ENCODE measurements at places on chromosomes 7 and 10.

- DNase-seq: no peak
Measured at GRCh38 chr10:86048571-86048970, 318.0 kb downstream of the GRID1 start.

DNA sequence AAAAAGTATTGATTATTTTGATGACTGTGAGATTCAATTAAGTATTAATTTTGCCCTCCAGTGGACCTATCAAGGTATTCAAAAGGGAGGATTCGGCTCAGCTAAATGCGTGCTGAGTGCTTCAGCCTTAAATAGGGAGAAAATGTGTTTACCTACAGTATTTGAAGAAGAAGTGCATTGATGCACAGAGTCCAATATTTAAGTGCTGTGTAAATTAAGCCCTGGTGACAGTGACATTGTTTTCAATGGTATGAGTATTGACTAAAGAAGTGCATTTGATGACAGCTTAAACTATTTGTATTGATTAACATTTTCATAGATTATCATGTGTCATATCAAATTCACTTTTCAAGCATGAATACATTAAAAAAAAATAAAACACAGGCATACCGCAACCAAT is 106.6 kb downstream of the POU6F2 start:
- DNase-seq: no peak

DNA sequence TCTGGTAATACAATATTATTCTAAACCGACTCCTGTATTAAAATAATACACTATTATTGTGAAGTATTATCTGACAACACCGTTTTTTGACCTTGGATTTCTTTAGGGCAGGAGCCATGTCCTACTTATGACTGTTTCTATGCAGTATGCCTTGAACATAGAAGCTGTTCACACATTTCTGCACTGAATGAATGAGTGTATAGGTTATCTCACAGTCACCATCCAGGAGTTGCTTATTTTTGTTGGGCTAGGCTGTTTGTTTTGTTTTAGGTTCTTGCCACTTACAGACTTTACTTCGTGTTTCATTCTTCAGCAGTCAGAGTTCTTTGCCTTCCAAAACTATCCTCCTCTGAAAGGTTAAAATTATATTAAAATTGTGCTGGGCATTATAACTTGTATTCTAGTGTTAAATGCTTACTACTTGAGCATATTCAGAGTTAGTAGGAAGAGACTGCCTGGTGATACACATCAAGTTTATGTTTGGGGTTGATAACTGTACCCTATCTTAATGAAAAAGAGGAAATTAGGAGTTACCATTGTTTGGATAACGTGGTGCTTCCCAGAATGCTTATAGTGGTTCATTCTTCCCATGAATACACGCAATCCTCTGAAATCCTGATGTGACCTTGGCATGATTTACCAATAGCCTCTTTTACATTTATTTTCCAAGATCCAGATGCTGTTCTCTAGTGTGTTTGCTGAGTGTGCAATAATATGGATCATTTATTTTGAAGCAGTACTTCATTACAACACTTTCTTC is 1.7 kb downstream of the RALA start:
- no peak for DNase-seq

- peak; percentile 93 for DNase-seq
Measured at GRCh38 chr10:102796407-102797176, 40.6 kb downstream of the CYP17A1 start.

DNA sequence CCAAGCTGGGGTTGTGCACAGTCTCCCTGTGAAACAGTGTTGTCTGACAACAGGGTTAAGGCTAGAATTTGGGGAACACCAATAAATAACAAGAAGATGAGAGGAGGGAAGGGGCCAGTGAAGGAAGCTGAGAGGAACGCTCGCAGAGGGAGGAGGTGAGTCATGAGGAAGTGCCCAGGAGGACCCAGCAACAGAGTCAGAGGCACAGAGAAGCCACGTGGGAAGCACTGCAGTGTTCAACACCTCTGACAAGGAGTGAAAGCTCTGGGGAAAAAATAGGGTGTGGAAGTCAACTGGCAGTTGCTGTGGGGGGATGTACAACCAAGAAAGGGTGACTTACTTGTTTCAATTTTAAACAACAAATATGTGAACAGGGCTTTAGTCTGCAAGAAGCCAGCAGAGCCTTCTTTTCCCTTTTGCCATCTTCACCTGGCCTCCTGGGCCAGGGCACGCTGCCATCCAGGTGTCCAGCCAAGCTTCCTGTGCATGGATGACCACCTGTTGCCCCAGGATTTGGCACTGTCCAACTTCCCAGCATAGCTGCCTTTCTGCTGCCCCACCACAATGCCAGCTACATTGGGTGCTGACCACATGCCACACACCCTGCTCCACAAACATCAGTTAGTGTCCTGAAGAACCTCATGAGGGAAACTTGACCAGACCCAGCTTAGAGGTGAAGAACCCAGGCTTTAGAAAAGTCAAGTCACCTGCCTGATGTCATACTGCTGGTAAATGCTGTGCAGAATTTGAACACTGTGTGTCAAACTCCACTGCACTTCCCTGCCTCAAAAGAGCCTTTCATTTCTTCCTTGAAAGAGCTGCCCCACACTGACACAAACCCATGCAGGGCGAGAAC is 69.6 kb downstream of the ATXN7L1 start:
- DNase-seq: no peak

GRCh38 chr10:53699684-53700083 is 927.1 kb upstream of the MBL2 start:
- DNase-seq: no peak

DNA sequence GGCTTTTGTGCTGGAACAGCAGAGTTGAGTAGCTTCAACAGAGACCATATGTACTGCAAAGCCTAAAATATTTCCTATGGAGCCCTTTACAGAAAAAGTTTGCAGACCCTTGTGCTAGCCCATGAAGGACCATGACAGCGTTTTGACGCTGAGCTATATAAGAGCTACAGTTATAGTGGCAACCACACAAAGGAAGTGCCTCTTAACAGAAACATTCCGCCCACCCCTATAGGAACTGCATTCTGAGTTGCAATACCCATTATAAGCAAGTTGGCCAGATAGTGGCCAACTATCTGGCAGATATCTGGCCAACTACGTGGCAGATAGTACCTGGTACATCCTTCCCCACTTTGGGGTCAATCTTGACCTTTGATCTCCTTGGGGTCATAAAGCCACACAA is 47.5 kb upstream of the DMBT1 start:
- no peak for DNase-seq

- peak; percentile 77 for DNase-seq
Measured at GRCh38 chr10:93436591-93437085, 45.5 kb downstream of the MYOF start.

Measured in foreskin melanocyte (primary cell).